ENCODE measurements at places on chromosomes 1 and 21.

DNA sequence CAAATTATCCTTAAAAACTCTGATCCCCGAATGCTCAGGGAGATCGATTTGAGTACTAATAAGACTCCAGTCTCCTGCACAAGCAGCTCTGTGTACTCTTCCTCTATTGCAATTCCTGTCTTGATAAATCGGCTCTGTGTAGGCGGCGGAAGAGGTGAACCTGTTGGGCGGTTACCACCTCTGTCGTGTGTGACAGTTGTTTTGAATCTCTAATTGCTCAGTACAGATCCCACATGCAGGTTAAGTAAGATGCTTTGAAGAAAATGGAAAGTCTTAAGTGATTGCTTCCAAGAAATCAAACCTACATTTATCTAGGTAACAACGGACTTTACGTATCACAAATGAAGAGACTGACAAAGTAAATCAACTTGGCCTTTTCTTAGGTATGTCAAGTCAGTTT is 35.5 kb downstream of the COA6 start:
- DNase-seq: no peak

DNA sequence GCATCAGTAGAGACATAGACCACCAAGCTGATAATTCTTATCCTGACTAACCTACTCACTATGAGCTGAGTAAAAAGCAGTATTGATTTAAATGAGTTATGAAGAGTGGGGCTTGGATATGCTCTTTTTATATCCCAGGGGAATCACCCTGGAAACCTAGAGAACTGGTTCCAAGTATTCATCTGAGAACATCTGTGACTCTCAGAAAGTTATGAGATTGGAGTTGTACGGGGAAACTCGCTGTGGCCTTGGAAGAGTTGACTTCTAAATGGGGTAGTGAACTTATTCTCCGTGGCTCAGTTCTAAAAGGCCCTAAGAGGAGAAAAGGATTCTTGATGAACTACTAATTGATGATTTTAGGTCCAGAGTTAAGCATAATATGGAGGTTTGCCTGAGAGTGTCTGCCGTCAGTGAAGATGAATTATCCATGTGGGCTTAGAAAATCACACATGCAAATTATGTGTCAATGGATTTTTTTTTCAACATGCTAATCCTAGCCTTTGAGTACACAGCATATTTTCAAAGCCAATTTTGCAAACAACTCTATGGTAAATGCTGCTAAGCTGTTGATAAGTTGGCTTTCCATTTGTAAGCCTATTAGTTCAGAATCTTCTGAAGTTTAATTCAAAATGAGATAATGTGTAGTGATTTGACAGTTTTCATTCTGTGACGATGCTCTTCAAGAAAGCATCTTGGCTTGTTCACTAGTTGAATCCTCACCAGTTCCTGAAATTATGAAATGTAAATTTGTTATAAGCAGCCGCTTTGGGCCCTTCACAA is 122.7 kb downstream of the FGGY start:
- no peak for DNase-seq

DNA sequence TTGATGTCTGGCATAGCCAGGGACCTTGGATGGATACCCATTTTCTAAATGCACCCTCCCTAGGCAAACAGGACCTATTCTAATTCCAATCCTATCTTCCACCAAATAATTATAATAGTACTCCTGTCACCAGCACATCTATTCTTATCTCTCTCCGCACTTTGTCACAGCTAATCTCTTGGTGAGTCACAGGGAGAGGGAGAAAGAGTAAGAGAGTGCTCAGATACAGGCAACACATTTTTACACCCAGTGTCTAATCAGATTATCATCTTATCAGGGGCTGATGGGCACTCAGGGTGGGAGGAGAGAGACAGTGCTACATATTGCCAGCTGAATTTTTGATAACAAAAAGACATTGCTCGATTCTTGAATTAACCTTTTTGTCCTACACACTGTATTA is 275.0 kb upstream of the BEND5 start:
- DNase-seq: no peak

DNA sequence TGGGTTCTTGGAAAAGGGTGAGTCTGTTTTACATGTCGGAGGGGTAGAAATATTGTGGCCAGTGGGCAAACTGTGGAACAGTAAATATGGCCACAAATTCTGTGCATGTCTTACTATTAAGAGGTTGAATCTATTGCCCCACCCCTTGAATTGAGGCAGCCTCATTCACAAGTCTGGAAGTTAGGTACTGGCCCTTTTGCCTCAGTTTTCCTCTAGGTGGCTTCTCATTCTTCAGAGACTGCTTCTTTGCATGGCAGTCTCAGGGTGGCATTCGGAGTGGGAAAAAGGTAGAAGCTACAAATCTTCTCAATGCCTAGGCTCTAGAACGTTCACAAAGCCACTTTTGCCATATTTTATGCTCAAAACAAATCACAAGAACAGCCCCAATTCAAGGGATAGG is 57.2 kb downstream of the SLC9C2 start:
- DNase-seq: no peak

- DNase-seq: no peak
These were observed 327.8 kb upstream of the USP24 start for GRCh38 chr1:55542901-55543504.

- DNase-seq: peak; percentile 91
These were observed 15.2 kb downstream of the POGZ start for GRCh38 chr1:151443846-151444782.

- DNase-seq: peak; percentile 72
These were observed 1.7 kb downstream of the PTPRU start for GRCh38 chr1:29237852-29238619.

DNA sequence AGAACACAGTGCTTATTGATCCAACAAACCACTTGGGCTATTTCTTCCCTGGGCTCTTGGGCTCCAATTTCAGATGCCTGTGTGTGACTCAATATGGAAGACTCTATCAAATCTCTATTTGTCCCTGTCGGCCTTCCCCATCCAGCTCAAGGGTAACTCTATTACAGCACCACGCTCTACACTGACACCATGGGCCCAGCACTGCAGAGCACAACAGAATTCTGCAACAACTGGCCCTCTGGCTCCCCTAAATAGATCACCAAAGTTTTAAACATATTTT is 51.7 kb downstream of the CAPZB start:
- DNase-seq: no peak

DNA sequence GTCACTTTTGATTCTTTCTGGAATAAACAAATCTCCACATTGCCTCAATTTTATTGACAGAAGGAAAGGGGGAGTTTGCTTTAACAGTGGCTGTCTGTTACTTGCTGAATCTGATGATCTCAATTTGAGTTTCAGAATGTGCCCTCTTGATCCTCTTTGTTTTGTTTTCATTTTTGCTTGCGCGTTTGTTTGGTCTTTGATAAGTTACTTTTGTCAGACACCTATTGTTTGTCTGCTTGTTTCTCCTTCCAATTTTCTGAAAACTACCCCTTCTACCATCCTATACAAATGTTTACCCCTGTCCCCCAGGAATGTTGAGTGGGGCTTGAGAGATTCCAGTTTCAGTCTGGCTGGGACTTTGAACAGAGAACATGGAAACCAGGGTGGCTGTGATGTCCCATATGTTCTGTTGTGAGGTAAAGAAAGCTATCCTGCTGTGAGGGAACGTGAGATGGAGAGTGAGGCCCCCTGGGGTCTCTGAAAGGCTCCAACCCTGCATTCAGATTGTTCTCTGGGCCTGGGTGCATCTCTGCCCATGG is 11.8 kb upstream of the XCL2 start:
- DNase-seq: no peak

GRCh38 chr1:107263291-107263915 is 122.6 kb downstream of the NTNG1 start:
- DNase-seq: no peak

DNA sequence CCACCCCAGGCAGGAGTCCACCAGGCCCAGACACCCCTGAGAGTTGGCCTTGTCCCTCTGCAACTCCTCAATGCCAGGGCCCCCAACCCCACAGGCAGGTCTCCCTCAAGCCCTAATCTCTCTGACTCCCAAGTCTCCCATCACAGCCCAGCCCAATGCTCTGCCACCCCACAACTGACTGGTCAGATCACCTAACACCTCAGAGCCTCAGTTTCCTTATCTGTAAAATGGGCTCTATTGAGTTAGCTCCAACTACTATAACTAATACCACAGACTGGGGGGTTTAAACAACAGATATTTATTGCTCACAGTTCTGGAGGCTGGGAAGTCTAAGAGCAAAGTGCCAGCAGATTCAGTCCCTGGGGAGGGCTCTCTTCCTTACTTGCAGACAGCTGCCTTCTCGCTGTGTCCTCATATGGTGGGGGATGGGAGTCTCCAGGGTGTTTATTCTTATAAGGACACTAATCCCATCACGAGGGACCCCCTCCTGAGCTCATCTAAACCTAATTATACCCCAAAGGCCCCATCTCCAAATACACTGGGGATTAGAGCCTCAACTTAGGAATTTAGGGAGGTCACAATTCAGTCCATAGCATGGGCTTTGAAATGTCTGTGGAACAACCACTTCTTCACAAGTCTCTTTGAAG is 34.9 kb upstream of the ZC3H12A start:
- DNase-seq: no peak

GRCh38 chr21:43864313-43864961 is 586 bp upstream of the AGPAT3 start:
- DNase-seq: peak; percentile 89

DNA sequence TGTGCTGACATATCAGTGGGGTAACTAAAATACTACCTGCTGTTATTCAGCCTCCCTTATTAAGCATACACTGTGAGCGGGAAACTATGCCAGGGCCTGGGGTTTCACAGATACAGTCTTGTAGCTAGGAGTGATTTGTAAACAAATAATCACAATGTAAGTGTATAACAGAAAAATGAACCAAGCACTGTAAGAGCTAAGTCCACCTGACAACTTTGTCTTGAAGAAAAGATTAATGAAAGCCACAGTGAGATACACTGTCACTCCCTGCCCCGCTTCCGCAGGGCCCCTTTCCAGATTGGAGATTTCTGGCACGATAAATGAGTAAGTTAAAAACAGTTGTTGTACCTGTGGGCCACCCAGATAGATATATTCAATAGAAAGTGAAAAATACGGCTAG is 4.8 kb downstream of the RCAN3 start:
- DNase-seq: no peak

DNA sequence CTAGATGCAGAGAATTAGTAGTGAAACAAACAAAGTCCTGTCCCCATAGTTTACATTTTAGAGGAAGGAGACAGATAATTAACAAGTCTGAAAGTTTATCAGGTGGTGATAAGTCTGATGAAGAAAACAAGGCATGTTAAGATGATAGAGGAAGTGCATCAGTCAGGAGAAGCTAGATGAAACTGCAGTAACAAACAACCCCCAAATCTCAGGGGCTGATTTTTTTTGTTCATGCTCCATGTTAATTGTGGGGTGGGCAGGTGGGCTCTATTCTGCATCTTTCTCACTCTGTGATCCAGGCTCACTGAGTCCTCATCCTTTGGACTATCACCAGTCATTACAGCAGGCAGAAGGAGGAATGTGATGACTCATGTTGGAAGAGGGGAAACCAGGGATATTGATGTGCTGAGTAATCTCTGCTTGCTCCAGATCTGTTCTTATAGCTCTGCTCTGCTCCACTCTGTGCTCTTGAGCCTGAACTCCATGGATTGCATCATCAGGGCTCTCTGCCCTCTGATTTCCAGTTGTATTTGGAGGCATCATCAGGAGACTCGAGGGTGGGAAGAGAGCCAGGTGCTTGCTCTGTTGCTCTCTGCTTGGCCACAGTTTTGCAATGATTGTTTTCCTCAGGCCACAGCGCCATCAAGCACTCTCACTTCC is 166.9 kb downstream of the IER5 start:
- peak; percentile 63 for DNase-seq

DNA sequence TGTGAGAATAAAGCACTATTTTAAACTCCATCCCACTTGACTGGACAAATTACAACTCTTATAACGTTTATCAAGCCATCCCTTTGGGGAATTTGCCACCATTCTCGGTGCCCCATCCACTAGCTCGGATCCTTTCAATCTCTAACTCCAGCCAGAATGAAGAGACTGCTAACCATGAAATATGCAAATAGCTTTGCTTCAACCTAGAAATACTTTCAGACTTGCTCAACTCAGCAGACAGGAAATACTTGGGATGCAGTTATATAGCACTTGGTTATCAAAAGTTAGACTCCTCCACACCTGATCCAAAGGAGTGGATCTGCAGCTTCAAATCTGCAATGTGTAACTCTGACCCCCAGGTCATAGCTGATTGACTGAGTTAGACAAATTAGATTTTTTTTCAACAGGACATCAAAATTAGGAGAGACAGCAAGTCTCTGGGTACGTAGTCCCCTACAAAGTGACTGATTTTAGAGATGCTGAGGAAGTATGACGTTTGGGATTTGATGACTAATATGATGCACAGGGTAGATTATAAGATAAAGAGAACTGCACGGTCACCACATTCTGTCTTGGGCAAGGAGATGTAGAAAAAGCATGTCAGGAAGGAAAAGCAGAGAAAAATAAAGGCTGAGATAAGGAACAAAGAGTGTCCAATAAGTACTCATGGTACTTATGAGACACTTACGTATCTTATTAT is 496.0 kb downstream of the AGBL4 start:
- DNase-seq: no peak

DNA sequence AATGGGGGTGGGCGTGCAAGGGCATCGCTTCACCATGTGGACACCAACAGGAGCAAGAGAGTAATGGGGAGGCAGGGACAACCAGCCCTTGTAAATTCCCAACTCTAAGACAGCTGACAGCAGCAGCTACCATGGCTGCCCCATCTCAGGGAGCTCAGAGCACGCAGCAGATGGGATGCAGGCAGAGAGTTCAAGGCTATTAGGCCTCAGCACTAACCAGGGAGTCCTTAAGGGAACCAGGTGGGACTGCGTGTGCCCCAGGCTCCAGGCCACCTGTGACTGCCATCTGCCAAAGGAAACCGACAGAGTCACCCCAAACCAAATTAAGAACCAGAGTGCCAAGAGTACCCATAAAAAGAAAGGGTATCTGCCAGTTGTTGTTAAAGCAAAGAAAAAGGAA is 33.7 kb upstream of the PRDM2 start:
- no peak for DNase-seq

DNA sequence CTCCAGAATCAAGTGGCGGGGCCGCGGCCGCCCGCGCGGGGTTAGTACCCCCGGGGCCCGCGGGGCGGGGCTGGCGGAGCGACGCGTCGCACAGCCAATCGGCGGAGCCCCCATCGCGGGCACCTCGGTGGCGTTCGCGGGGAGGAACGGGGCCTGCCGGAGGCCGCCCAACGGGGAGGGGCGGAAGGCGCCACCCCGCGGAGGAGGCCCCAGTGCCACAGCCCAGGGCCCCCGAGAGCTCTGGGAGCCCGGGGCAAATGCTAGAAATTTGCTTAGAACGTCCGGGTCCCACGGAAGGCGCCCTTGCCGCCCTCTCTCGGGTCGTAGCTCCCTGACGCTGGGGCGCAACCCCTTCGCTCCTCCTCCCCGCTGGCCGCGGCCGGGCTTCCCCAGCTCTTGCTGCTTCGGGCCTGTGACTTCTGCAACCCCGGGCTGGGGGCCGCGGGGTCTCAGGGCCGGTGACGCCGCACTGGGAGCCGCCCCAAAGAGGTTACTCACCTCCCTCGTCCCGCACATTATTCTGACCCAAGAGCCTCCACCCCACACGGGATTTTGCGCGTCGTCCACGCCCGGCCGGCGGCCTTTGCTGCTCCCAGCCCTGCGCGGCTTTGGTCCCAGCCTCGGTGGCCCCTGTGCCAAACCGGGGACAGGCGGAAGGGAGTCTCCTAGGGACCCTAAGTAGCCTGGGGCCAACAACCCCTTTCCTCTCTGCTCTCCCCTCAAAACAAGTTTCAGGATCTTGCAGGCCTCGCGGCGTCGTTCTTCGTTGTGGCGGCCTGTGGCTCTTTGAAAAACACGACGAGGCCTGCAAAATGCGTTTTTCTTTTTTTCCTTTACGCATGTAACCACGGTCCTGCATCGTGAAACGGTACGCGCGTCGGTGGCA is at the start of gene RUNX3:
Gene RUNX3, minus strand, starts transcription at position 17 of the 886 bp plus-strand sequence. CDS start 408 bp downstream, outside the sequence.
- peak; percentile 77 for DNase-seq

All from DMS53 (cell line).